ENCODE measurements at places on chromosomes 13 and 19.

- no peak for DNase-seq
These were observed 65.6 kb downstream of the DHRS12 start for GRCh38 chr13:51738226-51738905.

DNA sequence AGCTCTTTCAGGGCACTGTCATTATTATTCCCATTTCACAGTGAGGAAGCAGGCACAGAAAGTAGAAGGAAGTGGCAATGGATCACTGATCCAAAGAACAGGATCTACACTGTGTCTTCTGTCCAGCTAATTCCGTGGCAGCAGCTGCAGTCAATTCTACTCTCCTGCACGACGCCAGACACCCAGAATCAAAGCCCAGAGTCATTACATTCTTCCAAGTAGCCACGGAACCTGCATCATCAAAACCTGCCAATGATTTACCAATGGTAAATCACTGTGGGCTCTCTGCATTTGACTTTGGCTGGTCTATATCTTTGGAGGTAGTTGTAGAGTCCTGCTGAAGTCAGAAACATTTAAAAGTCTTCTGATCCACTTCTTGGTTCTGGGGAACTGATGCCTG, 767.7 kb downstream of the LIG4 start:
- DNase-seq: no peak

GRCh38 chr19:21604951-21605476, 99.6 kb downstream of the ZNF429 start:
- DNase-seq: no peak

DNA sequence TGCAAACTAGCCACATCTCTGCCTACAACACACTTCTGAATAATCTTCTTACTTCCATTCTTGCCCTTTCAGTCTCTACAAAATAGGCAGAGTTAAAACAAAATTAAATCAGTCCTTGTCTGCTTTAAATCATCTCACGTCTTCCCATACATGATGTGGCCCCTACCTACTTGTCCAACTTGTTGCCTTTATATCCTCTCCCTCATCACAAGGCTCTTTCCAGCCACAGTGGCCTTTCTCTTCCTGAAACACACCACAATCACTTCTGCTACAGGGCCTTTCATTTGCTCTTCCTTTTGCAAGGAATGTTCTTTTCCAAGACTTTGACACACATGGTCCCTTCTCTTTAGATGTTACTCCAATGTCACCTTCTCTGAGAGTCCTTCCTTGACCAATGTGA, 1.7 kb downstream of the RBM26 start:
- DNase-seq: no peak

DNA sequence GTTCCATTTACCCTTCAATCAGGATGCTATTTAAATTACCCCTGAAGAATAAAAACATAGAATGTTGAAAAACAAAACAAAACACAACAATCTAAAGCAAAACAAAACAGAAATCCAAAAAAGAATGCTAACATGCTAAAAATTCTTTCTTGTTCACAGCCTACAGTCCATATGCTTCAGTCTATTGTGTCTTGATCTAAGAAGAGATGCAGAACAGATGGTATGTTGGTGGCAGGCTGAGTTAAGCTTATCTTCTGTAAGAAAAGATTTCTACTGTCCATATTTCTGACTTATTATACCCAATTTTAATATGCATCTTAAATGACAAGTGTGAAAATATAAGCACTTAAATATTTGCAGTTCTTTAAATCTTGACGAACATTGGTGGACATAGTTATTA, 356.1 kb upstream of the SLITRK1 start:
- no peak for DNase-seq

DNA sequence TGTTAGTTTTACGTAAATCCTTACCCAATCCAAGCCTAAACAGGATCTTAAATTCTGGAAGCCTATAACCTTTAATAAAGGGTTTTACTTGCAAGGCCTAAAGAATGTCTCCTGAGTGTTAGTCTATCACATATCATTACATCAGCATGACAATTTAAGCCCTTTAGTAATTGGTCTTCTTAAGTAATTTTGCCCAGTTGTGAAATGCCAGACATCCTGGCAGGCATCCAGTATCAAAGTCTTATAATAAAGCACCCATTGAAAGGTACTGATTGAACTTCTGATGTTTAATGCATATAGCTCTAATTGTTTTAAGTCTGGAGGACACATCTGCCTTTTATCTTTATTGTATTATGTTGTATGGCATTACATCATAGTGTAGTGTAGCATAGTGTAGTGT, 1078.9 kb downstream of the SLITRK1 start:
- no peak for DNase-seq

DNA sequence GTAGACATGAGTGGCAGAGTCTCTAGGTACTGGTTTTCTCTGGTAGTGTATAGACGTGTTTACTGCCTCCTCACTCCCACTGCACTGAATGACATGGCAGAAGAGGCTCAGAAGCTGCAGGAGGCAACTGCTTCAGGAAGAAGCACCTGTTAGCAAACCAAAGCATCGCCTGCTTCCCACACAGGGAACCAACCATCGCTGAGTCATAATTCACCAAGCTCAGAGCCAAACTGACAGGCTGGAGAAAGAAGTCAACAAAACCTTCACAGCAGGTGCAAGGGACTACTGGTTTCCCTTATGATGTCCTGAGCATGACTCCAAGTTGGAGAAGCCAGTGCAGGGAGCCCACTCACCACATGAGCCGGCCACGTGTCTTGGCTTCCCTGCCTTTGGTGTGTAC, 69.8 kb downstream of the KCTD12 start:
- DNase-seq: no peak
